ENCODE measurements at places on chromosomes 6 and 20.

DNA sequence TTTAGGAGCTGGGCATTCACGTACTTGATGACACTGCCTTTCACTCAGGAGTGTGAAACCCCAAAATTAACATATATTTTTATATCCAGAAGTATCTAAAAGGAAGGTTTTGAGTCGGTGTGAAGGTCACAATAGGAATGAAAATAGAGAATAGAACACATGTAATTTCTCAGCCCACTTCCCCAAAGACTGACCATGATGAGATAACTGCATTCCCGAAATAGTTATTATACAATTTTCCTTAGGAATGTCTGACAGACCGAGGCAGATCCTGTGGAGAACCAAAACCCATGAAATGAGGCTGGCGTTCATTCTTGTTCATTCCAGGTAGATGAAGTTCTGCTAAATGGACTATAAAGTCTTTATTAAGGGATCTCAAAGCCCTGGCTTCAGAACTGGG lies 10.3 kb downstream of the NSFL1C start:
- DNase-seq = no peak

DNA sequence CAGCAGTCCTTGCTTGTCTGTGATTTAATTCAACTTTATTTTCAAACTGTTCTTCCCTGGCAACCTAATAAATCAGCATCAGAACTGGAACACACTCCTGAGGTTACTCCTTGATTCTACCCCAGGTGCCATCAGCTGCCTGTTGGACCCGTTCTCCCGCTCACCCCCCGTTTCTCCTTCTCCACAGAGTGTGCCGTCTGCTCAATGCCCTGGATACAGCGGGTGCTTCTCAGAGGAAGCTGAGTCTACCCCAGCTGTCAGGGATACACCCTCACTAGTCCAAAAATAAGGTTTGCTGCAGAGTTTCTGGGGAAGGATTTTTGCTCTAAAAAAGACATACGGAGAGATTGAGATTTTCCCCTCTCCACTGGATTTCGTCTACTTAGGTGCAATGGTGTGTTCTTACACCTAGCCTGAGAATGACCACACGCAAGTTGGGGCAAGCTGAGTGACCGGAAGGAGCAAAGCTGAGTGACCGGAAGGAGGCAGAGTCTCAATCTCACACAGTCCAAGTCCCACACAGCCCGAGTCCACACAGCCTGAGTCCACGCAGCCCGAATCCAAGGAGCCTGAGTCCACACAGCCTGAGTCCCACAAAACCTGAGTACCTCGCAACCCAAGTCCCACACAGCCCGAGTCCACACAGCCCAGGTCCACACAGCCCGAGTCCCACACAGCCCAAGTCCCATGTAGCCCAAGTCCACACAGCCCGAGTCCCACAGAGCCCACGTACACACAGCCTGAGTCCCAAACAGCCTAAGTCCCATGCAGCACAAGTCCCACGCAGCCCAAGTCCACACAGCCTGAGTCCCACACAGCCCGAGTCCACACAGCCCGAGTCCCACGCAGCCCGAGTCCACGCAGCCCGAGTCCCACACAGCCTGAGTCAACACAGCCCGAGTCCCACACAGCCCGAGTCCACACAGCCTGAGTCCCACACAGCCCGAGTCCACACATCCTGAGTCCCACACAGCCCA lies 58.6 kb upstream of the DACT2 start:
- no peak for DNase-seq

DNA sequence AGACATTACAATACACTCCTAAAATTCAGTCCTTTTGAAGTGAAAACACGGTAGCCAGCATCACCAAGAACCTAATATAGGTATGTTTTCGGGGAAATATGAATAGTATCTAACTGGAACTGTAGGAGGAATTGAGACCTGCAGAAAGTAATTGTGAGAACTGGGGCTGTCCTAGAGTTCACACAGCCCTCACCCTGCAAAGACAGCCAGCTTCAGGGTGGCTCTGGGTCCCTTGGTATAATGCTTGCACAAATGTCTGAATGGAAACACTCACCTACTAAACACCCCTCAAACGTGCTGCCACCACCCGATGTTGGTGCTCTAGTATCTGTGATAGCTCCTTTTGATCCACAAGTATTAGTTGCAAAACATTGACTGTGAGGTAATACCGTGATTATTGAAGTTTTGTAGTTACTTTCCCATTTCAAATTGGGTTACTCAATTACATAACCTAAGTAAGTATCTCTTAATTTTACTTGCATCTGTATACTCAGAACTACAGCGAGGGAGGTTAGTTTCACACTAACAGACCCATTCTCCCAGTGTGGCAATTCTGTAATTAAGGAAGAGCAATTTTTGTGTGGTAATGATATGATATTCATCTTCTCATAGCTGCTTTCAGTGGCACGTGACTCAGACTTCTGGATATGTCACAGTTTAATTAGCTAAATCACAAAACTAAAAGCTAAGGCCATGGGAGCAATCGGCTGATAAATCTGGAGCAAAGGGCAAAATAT lies 129.5 kb downstream of the INSM1 start:
- no peak for DNase-seq

DNA sequence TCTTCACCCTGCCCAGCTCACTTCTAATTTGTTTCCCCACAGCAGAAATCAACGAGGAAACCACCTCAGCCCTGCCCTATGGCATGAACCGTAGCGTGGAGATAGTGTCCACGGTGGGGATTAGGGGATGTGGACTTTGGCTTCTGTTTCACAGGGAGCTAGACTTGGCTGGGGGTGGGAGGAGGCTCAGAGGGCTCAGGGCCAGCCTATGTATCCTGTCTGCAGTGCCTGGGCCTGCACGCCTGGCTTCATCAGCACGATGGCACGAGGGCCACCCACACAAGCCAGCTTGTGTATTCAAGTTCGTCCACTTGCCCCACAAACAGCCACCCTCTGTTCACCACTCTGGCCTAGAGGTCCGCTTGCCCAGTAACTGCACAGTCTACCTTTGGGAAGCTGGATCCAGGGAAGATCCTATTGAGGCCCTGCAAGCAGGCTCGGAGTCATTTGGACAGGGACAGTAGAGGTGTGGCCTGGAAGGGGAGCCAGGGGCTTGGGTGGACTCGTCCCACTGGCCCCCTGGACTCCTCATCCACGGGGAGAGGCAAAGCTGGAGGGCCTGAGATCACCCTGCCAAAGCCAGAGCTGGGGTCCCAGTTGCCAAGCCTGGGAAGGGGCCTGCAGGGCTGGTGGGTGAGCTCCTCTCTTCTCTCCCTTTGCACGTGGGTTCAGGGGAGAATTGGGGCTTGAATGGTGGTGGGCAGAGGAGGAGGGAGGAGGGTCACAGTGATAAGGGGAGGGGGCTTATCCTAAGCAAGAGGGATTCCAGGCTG lies 38.0 kb upstream of the FAM83D start:
- no peak for DNase-seq

- DNase-seq = no peak
These were observed 941.0 kb upstream of the ADGRB3 start for GRCh38 chr6:67694127-67694526.

GRCh38 chr6:12245763-12246718 lies 44.1 kb upstream of the EDN1 start:
- DNase-seq = no peak

DNA sequence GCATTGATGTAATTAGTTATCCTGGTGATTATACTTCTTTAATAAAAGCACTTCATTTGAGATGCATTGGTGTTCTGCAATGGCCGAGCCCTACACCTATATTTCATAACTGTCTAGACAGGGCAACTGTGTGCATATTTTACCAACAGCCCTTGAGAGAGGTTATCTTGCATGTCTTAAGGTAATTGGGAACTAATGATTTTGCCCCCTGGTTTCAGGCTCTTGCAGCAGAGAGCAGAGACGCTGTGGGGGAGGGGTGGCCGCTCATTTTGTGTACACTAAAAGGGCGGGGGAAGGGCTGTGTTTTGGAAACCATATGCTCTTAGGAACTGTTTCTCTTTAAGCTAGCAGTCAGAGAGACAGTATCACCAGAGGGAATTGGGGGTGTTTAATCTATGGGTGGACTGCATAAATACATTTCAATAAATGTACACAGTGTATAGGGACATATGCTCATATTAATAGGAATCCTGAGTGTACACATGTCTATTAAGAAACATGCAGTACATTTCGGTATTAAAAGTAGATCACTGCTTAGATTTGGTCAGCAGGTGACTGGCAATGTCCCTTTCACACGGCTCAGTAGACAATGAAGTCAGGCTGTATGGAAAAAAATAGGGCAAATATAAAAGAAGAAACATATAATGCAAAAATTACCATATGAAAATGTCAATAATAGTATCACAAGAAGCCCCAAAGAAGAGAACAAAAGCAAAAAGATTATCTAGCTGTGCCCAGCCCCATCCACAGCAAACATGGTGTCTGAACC lies 402.9 kb upstream of the CITED2 start:
- no peak for DNase-seq

- no peak for DNase-seq
These were observed 96.4 kb downstream of the TULP4 start for GRCh38 chr6:158408552-158409130.

DNA sequence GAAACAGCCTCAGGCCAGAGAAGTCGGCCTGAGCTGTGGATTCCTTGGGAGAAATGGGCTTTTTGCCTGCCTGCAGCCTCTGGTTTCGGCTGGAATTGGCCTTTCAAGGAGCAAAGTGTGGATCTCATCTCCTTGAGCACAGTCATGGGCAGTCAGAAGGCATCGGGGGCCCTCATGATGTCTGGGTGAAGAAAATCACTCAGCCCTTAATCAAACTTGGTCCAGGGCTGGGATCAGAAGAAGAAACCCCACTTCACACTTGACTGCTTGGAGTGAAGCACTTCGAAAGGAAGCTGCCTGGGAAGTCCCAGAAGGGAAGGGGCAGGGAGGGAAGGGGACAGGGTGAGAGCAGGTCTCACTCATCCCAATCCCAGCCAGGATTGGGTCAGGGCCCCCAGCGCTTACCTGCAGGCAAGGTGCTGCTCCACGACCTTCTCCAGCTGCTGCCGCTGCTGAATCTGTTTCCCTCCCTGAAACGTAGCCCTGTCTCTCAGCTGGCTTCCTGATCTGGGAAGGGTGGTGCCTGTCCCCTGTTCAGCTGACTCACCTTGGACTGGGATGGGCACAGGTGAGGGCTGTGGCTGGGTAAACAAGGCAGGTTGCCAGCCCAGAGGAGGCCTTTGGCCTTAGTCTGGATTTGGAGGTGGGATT lies at the start of gene SDCBP2:
SDCBP2 (minus strand) TSS at position 460 of the 651 bp plus-strand sequence. CDS start 8,723 bp downstream, outside the sequence.
- no peak for DNase-seq
